ENCODE measurements at places on chromosomes 16 and 17. TPM values are rescaled to one million over a fixed set of nuclear protein-coding genes. Genes with fewer than 3 reads are reported as not detected.

KRT33B gene
- not detected for total RNA-seq

CALB2 gene
- not detected for total RNA-seq

TMEM114 gene
- not detected for total RNA-seq

KRT39 gene
- total RNA-seq, result not detected

Data from placental epithelial cell (primary cell).